ENCODE measurements at places on chromosomes 1 and 21. TPM values are rescaled to one million over a fixed set of nuclear protein-coding genes. Genes with fewer than 3 reads are reported as not detected.
A peak's percentile ranks its signal among the peaks of the same experiment; 100 is the strongest.

Gene SPTA1
- not detected for total RNA-seq

Gene KLHDC7A
- total RNA-seq = 19.9 TPM

Gene OLIG2
- 0.04 TPM for total RNA-seq

Gene VSIG8
- not detected for total RNA-seq

Gene TNFRSF4
- not detected for total RNA-seq

Gene SLC45A1
- total RNA-seq = 2.3 TPM

Gene CDCP2
- total RNA-seq = not detected

Gene PDC
- not detected for total RNA-seq

Gene TEDDM1
- total RNA-seq = not detected

Gene SMYD2
- total RNA-seq = 2.3 TPM

Gene NECTIN4
- not detected for total RNA-seq

Gene GNG12
- total RNA-seq = 33.0 TPM

DNA sequence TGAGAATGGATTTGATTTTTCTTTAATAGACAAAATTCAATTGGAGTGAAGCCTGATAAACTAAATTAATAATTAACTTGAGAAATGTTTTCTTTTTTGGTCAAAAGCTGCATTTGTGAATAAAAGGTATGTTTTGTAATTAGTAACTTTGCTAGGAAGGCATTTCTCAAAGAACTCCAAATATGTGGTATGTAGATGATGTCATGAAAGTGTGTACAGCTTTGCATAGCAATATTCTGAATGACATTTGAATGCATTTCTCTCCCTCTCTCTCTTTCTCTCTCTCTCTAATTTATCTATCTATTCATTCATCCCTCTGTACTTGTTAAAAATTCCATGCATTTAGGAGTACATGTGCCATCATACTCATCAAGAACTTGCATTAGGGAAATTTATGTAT, 109.1 kb upstream of the ADAMTS5 start:
- no peak overlapping the region for H3K4me3 ChIP-seq
- no peak for DNase-seq
- no peaks in the 10 kb centered on the region for H3K27me3 ChIP-seq
- H3K4me1 ChIP-seq = no peaks in the 10 kb centered on the region

- H3K4me3 ChIP-seq = no peak overlapping the region
- no peak overlapping the region for H3K27ac ChIP-seq
- no peaks in the 10 kb centered on the region for H3K36me3 ChIP-seq
- DNase-seq = peak; percentile 32
- H3K4me1 ChIP-seq = no peaks in the 10 kb centered on the region
- no peaks in the 10 kb centered on the region for H3K27me3 ChIP-seq
Observed at GRCh38 chr1:215872658-215873057, 305.6 kb downstream of the KCTD3 start.

GRCh38 chr1:156851779-156852417, 7.0 kb downstream of the INSRR start:
- DNase-seq = no peak
- H3K27me3 ChIP-seq = peaks cover 97% of the 10 kb centered on the region
- no peak overlapping the region for H3K4me3 ChIP-seq
- no peak overlapping the region for H3K27ac ChIP-seq
- peaks cover 8% of the 10 kb centered on the region for H3K4me1 ChIP-seq

DNA sequence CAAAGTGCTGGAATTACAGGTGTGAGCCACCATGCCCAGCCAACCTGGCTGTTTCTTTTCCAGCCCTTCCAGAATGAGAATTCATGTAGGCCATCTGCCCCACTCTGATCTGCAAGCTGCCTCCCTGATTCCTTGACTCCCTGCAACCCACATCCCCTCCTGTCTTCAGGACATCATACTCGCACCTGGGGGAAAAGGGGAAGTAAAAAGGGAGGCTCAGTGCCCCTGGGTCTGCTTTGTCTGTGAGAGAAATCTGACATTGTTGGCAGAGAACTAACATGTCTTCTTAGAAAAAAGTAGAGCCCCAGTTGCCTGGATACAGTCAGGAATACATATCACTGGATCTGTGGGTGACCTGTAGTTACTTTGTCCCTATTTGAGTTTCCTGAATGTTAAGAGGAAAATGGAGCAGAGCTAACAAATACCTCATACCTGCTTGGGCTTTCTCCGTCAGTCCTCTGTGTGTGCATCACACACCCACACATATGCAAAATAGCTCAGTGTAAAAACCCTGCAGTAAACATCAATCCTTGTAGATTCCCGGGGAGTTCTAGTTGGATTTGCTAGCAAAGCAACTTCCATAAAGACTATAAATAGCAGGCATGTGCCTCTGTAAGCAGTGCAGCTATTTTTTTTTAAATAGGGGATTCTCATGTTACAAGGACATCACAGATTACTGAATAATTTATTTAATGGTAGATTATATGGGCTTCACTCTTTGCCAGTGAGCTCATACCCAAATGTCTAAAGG, 62.9 kb downstream of the TEX35 start:
- H3K27ac ChIP-seq = peak overlapping the region; percentile 80
- DNase-seq = peak; percentile 61
- H3K4me3 ChIP-seq = 0 out of 2 replicates have a peak overlapping the region, but pooled peaks have one; percentile 5
- peaks cover 28% of the 10 kb centered on the region for H3K4me1 ChIP-seq

GRCh38 chr1:234559152-234559901, 50.7 kb downstream of the IRF2BP2 start:
- no peak overlapping the region for H3K4me3 ChIP-seq
- DNase-seq = no peak
- H3K27ac ChIP-seq = no peak overlapping the region
- H3K4me1 ChIP-seq = no peaks in the 10 kb centered on the region
- H3K27me3 ChIP-seq = no peaks in the 10 kb centered on the region

- no peak overlapping the region for H3K4me3 ChIP-seq
- no peaks in the 10 kb centered on the region for H3K27me3 ChIP-seq
- no peaks in the 10 kb centered on the region for H3K4me1 ChIP-seq
- DNase-seq = no peak
Observed at GRCh38 chr1:193416226-193417024, 230.0 kb upstream of the B3GALT2 start.

DNA sequence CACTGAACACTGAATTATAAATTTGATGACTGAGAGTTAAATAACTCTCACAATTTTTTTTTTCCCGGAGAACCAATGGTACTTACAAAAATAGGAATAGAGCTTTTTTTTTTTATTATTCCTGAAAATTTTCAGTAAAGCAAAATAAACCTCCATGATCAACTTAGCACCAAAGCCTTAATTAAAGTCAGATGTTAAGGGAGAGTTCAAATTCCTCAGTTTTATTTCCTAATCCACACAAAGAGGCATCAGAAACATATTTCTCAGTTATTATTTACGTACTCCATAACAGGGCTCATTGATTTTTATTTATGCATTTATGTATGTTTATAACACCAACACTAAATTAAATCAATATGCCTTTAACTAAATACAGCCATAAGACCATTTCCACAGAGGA, 55.5 kb downstream of the PLPPR5 start:
- DNase-seq = no peak
- no peaks in the 10 kb centered on the region for H3K4me1 ChIP-seq
- no peaks in the 10 kb centered on the region for H3K36me3 ChIP-seq
- H3K27ac ChIP-seq = no peak overlapping the region

DNA sequence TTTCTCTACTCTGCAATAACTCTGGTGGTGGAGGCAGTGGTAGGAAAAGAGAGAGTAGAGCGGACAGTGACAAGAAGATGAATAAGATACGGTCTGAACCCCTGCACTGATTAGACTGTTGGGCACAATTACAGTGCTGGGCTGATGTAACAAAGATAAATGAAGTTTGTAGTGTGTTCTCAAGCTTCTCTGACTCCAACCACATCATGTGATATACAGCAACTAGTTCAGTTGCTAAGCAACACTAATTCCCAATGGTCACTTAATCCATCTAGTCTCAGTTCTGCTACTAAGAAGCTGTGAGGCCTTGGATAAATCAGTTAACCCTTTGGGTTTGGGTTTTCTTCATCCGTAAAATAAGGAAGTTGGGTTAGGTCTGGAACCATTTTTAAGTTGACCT, 17.3 kb downstream of the DDR2 start:
- no peak for DNase-seq
- no peaks in the 10 kb centered on the region for H3K4me1 ChIP-seq
- H3K27me3 ChIP-seq = no peaks in the 10 kb centered on the region
- H3K27ac ChIP-seq = no peak overlapping the region

DNA sequence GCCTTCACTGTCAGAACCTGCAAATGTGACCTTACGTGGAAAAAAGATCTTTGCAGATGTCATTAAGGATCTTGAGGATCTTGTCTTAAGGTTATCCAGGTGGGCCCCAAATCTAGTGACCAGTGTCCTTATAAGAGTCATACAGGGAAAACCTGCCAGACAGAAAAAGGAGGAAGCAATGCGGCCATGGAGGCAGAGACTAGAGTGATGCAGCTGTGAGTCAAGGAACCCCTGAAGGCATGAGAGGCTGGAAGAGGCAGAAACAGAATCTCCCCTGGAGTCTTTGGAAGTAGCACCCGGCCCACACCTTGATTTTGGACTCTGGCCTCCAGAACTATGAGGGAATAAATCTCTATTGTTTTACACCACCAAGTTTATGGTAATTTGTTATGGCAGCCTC, 36.5 kb upstream of the DNASE2B start:
- no peaks in the 10 kb centered on the region for H3K27me3 ChIP-seq
- no peak overlapping the region for H3K4me3 ChIP-seq
- H3K27ac ChIP-seq = no peak overlapping the region
- H3K4me1 ChIP-seq = no peaks in the 10 kb centered on the region
- no peak for DNase-seq

GRCh38 chr1:63379583-63379982, 12.2 kb downstream of the ALG6 start:
- no peak overlapping the region for H3K27ac ChIP-seq
- no peaks in the 10 kb centered on the region for H3K27me3 ChIP-seq
- H3K4me1 ChIP-seq = peaks cover 6% of the 10 kb centered on the region
- no peak for DNase-seq

GRCh38 chr1:93143136-93143535, 37.1 kb downstream of the TMED5 start:
- no peak overlapping the region for H3K27ac ChIP-seq
- peaks cover 10% of the 10 kb centered on the region for H3K36me3 ChIP-seq
- H3K4me3 ChIP-seq = no peak overlapping the region
- H3K4me1 ChIP-seq = no peaks in the 10 kb centered on the region
- no peaks in the 10 kb centered on the region for H3K27me3 ChIP-seq

DNA sequence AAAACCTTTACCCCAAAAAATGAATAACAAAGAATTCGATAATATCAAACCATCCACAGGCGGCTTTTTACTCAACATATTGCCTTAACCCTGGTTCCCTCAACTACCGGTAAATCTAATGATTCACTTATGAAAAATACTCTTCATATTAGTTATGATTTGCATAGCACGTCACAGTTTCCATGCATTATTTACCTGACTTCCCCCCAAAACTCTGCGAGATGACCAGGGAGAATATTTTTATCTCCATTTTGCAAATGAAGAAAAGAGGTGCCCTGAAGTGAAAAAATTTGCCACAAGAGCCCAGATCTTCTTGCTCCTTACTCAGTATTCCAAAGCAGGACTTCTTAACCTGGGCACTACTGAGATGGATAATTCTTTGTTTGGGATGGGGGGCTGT, 2.9 kb downstream of the JAK1 start:
- no peaks in the 10 kb centered on the region for H3K36me3 ChIP-seq
- DNase-seq = no peak
- no peak overlapping the region for H3K4me3 ChIP-seq
- no peak overlapping the region for H3K27ac ChIP-seq
- H3K27me3 ChIP-seq = peaks cover 38% of the 10 kb centered on the region

DNA sequence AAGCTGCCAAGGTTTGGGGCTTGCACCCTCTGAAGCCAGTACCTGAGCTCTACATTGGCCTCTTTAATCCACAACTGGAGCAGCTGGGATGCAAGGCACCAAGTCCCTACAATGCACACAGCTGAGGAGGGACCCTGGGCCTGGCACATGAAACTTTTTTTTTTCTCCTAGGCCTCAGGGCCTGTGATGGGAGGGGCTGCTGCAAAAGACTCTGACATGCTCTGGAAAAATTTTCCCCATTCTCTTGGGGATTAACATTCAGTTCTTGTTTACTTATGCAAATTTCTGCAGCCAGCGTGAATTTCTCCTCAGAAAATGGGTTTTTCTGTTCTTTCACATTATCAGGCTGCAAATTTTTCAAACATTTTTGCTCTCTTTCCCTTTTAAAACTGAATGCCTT, 1072.2 kb downstream of the BRINP3 start:
- H3K27me3 ChIP-seq = no peaks in the 10 kb centered on the region
- H3K4me1 ChIP-seq = peaks cover 8% of the 10 kb centered on the region
- H3K36me3 ChIP-seq = peaks cover 8% of the 10 kb centered on the region
- H3K27ac ChIP-seq = 0 out of 2 replicates have a peak overlapping the region, but pooled peaks have one; percentile 56

DNA sequence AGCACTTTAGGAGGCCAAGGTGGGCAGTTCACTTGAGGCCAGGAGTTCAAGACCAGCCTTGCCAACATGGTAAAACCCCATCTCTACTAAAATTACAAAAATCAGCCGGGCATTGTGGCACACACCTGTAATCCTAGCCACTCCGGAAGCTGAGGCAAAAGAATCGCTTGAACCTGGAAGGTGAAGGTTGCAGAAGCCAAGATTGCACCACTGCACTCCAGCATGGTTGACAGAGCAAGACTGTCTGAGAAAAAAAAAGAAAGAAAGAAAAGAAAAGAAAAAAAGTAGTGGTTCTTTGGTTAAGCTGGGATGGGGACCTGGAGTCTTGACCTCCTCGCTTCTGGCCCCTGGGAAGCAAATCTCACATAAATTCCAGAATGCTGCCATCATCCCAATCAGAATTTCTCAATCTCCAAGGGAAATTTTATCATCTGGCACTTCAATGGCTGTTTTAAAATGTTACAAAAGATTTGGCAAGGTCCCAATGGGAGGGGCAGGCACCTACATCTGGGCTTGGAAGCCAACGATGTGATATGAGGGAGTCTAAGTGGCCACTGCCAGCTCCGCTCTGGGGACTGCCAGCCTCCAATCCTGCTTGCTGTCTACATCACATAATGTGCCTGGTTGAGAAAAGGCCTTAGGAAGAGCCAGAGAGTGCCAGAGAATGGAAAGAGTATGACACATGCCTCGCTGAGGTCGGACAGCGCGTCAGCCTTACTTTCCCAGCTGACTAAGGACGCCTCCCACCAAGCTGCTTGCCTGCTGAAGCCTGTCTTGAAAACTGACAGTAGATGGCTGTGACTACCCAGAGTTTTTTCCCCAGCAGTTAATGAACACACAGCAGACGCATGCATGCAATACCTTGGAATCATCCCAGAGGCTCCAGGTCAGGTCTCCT, 42.1 kb upstream of the SRP9 start:
- no peak for DNase-seq
- H3K4me1 ChIP-seq = no peaks in the 10 kb centered on the region
- H3K27ac ChIP-seq = no peak overlapping the region
- peaks cover 16% of the 10 kb centered on the region for H3K27me3 ChIP-seq
- no peak overlapping the region for H3K4me3 ChIP-seq

- H3K27me3 ChIP-seq = no peaks in the 10 kb centered on the region
- no peak overlapping the region for H3K27ac ChIP-seq
- H3K4me1 ChIP-seq = no peaks in the 10 kb centered on the region
- H3K4me3 ChIP-seq = no peak overlapping the region
Observed at GRCh38 chr1:115062542-115063004, 26.7 kb downstream of the TSPAN2 start.

- peaks cover 9% of the 10 kb centered on the region for H3K4me1 ChIP-seq
- H3K36me3 ChIP-seq = no peaks in the 10 kb centered on the region
- DNase-seq = no peak
- H3K27ac ChIP-seq = no peak overlapping the region
Observed at GRCh38 chr1:197843401-197843800, 59.0 kb upstream of the C1orf53 start.

GRCh38 chr1:5997316-5997715, 5.1 kb upstream of the NPHP4 start:
- H3K27ac ChIP-seq = no peak overlapping the region
- DNase-seq = no peak

All from GM23338 (cell line).